ENCODE measurements at places on chromosomes 16 and 17.

DNA sequence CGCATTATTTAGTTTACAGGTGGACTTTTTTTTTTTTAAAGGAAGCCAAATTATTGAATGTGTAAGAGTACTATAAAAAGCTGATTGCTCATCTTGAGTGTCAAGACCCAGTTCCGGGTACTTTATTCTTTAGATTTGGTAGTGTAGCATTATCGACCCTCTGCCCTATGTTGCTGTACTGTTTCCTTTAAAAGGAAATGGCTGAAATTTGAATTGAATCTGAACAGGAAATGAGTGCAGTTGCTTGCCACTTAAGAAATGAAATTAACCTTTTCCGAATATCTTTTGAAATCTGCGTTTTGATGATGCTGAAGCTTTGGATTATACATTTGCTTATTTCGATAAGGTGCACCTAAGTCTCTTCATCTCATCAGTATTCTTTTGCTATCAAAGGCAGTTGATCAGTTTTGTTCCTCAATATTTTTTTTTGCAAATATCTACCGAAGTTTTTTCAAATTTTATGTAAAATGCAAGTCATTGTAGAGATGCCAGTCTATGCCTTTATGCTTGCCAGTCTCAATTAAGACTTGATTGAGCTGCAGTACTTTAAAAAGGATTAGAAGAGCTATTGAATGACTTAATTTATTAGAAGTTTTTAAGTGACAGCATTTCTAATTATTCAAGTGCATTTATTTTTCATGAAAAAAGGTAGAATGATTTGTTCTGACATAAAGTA lies 1.8 kb downstream of the GGNBP2 start:
- DNase-seq, result no peak

DNA sequence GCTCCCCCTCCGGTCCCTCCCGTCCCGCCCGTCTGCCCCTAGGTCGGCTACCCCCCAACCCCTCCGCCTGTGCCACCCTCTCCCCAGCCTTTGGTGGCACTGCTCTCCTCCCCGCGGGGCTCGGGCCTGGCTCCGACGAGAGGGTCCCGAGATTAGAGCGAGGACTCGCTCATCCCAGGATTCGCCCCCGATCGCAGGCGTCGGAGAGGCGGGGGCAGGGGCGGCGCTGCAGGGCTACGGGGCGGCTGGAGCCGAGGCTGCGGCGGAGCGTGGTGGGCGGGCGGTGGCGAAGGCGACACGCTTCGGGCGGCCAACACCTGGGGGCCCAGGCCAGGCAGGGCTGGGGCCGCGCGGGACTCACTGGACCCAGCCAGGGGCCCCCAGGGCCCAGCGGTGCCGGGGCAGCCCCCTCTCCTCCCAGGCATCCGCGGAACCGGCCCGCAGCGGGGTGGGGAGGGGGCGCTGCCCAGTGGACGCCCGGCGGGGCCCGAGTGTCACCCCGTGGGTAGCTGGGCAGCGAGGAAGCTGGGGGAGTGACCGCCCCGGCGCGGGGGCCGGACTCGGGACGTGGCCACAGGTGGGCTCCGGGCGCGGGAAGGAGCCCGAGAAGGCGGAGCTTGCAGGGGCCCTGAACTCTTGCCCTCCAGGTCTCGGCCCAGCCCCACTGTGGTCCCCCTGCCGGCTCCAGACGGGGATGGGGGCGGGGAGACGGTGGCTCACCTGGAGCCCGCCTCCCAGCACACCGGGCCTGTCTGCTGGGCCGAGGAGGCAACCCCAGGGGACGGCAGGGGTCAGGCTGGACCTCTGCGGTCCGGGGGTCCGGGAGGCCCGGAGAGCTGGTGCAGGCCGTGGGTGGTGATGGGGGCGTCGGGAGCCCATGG lies 1.5 kb downstream of the MGAT5B start:
- no peak for DNase-seq

GRCh38 chr17:41868568-41868967 lies 3.3 kb upstream of the KLHL11 start:
- DNase-seq, result no peak

- no peak for DNase-seq
Observed at GRCh38 chr16:3755249-3755648, 37.9 kb upstream of the TRAP1 start.

GRCh38 chr17:81539961-81540675 lies 11.9 kb downstream of the FSCN2 start:
- no peak for DNase-seq

DNA sequence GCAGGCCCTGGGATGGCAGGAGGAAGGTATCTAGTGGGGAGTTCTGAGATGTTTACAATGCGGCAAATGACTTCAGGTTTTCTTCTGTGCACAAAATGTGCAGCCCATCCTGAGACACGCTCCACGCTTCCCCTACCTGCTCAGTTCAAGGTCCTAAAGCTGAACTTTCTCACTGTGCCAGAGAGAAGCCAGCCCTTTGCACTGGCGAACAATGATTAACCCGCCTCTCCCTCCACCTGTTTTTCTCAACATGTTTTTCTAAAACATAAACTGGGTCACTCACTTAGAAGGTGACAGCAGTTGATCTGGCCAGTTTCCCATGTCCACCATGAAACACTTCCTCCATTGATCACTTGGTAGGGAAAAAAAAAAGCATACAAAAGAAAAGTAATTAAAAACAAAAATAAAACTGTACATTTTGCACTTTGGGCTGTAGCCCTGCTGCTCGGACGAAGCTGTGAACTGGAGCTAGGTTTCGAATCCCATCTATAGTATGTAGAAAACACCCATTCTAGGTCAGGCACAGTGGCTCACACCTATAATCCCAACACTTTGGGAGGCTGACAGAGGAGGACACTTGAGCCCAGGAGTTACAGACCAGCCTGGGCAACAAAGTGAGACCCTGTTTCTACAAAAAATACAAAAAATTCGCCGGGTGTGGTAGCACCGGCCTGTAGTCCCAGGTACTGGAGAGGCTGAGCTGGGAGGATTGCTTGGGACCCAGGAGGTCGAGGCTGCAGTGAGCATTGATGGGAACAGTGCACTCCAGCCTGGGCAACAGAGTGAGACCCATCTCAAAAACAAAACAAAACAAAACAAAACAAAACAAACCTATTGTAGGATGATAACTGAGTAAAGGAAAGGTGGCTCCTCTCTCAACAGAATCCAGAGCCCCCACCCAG lies 6.1 kb upstream of the G6PC1 start:
- DNase-seq, result no peak

DNA sequence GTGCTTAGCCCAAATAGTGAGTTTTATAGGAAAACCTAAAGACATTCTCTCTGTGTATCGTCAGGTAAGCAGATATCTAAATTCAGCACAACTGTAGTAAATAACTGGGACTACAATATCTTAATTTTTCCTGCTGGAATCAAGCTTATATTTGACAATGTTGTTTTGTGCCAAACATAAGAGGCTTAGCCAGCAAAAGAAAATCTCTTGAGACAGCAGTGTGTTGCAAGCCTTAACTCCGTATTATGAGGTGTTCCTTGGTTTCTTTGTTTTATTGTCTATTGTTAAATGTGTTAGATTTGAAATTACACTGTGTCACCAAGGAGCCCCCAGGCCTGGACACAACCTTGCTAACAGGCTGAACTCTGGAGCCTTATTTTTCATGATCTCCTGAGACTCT lies 1570.6 kb upstream of the GOT2 start:
- no peak for DNase-seq

DNA sequence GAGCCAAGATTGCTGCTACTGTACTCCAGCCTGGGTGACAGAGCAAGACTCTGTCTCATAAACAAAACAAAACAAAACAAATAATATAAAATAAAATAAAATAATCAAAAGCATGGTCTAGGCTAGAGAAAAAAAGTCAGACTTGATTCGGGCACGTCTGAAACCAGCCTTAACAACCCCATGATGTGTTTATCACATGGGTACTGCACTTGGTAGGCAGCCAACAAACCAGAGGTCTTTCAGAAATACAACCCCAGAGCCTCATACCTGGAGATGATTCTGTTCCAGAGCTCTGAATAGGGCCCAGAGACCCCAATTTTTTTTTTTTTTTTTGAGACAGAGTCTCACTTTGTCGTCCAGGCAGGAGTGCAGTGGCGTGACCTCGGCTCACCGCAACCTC lies 9.6 kb upstream of the HAPSTR1 start:
- DNase-seq, result no peak

- DNase-seq, result no peak
Observed at GRCh38 chr17:67413388-67413787, 36.3 kb downstream of the PITPNC1 start.

GRCh38 chr16:48340054-48340453 lies 45.2 kb downstream of the SIAH1 start:
- DNase-seq, result no peak

DNA sequence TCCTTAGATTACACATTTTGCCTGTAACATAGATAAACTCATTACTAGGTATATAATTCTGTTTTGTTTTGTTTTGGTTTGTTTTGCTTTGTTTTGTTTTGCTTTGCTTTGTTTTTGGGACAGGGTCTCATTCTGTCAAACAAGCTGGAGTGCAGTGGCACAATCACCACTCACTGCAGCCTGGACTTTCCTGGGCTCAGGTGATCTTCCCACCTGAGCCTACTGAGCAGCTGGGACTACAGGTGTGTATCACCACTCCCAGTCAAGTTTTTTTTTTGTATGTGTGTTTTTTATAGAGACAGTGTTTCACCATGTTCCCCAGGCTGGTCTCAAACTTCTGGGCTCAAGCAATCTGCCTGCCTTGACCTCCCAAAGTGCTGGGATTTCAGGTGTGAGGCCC lies 1.3 kb upstream of the CCL4L2 start:
- DNase-seq, result no peak

DNA sequence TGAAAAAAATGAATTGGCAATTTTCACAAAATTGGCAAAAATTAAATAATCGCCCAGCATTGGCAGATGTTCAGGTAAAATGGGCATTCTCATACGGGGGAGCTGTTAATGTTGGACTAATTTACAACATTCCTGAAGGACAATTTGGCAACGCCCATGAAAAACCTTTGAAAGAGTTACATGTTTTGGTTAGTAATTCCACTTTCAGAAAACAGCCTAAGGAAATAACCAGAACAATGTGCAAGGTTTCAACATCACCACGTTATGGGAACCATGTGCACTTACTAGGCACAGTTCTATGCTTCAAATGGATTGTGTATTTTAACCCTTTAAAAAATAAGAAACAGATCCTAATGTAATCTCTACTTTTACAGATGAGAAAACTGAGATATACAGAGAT lies 62.7 kb downstream of the CDYL2 start:
- DNase-seq, result no peak

DNA sequence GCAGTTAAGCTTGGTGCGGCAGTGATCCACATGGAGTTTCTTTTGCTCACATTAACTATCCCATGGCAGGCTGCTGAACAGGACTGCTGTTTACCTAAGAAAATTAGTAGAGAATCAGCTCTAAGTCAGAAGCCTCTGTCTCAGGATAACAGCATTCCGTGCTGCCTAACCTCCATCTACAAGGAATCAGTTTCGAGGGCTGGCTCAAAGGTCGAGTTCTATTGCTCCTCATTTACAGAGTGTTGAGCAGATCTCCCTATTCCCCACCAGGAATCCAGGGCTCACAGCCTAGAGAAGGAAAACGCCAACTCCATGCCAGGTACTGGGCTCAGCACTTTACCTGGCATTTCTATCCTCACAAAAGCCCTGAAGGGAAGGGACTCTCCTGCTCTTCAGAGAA lies 9.9 kb downstream of the GINS2 start:
- no peak for DNase-seq

GRCh38 chr17:79154951-79155585 lies 80.4 kb downstream of the ENGASE start:
- no peak for DNase-seq

DNA sequence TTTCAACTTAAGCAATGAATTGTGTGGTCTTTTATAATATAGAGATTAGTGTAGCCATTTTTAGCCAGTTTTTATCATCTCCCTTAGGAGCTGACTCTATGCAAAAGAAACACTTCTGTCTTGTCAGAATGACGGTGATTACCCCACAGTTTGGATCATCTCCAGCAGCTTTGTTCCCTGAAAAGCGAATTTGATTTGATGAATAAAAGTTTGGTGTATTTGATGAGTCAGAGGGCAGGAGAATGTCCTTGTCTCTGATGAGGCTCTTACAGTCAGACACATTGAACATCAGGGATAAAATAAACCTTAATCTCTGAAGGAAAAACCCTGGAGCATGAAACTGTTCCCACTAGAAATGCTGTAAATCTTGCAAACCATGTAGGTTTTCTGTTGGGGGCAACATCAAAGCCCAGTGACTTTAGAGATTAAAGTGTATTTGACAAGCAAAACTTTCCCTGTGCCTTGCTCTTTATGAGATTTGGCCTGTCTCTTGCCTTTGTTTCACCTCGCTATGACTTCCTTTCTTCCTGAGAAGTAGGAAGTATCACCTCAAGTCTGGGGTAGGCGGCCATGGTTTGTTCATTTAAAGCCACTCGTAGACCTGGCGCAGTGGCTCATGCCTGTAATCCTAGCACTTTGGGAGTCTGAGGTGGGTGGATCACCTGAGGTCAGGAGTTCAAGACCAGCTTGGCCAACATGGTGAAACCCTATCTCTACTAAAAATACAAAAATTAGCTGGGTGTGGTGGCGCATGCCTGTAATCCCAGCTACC lies 209.3 kb downstream of the FTO start:
- DNase-seq, result no peak

DNA sequence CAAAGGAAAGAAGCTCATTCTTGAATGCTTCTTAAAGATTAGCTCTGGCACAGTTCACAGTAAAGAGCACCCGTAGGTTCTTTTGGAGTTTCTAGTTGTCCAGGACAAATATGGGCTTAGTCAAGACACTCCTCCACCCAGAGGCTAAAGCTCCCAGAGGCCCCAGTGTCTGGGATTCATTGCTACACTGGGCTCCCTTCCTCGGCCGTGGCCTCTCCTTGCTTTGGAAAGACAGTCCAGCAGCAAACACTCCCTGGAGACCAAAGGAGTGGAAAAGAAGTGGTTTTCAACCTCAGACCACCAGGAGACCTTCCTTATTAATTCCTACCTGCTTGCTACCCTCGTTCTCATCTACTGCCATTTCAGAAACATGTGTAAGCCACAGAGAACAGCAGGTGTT lies 17.1 kb downstream of the PHB1 start:
- no peak for DNase-seq

- DNase-seq, result no peak
Observed at GRCh38 chr17:50863221-50863843, 2.8 kb downstream of the TOB1 start.

GRCh38 chr16:78894886-78895285 lies 705.7 kb downstream of the MAF start:
- DNase-seq, result no peak

DNA sequence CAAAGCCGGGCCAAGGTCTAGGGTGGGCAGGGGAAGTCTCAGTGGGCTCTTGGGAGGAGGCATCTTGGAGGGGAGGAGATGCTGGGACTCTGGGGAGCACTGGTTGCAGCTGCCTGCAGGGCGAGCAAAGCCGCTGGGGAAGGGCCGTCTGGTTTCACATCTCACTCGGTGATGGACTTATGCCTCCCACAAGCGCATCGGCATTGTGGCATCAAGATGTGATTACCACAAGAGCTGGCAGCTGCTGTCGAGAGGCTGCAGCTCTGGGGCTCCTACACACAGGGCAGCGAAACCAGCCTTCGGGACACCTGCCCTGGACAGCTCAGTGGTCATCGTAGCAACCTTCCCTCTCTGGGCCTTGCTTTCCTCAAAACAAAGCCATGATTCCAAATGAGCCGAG lies 3.1 kb upstream of the KCNJ12 start:
- no peak for DNase-seq
